ENCODE measurements at places on chromosomes 2 and 18.

DNA sequence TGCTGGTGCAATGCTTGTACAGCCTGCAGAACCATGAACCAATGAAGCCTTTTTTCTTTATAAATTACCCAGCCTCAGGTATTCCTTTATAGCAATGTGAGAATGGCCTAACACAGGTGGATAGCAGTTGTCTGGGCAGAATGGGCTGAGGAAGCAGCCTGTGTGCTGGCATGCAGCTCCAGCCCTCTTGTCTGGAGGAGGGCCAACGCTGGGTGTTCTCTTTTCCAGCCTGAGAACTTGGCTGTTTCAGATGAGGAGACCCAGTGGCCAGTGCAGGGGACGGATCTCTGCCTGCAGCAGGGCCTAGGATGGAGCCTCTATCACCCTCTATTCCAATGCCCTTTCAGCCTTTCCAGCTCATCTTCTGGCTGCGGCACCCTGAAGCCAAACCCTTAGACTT lies 58.8 kb downstream of the CTIF start:
- no peak for DNase-seq

GRCh38 chr2:72211777-72212485 lies 64.3 kb upstream of the CYP26B1 start:
- no peak for DNase-seq

- DNase-seq: no peak
Measured at GRCh38 chr18:3898861-3899613, 449.1 kb downstream of the TGIF1 start.

GRCh38 chr2:168525020-168525419 lies 68.9 kb downstream of the CERS6 start:
- no peak for DNase-seq

- no peak for DNase-seq
Measured at GRCh38 chr2:71190656-71191569, 36.0 kb downstream of the PAIP2B start.

- DNase-seq: no peak
Measured at GRCh38 chr2:233464056-233464455, 102.5 kb downstream of the USP40 start.

- DNase-seq: no peak
Measured at GRCh38 chr2:172446474-172447063, 19.2 kb downstream of the ITGA6 start.

DNA sequence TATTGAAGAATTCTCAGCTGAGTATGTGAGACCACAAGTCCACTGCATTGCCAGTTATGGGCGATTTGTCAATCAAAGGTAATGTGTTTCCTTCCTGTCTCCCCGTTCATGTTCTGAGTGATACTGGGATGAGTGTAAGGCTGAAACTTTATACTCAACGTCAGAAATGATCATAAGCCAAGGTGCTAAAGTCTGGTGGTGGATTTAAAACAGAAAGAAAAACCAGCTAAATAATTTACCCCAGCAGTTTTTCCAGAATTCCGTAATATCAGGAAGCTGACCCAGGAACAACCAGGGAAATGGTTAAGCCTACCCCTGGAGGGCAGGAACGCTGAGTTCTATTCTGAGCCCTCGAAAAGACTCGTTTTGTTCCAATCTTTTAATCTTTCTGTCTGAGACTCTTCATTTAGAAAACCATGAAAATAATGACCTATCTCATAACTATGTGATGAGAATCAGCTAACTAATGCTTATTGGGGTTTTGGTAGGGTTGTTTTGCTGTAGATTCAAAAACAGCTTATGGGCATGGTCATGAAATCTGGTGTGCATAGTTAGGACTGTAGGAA lies 149.6 kb downstream of the LAMA3 start:
- no peak for DNase-seq

- peak; percentile 82 for DNase-seq
Measured at GRCh38 chr2:14632133-14632936, at the start of gene LRATD1. TSS of gene LRATD1 (plus strand) at chr2:14632717. CDS start at chr2:14633980, 1,263 bp downstream.

GRCh38 chr2:160308476-160308875 lies 108.4 kb upstream of the ITGB6 start:
- DNase-seq: no peak

GRCh38 chr2:193895226-193895625 lies 1700.5 kb upstream of the TMEFF2 start:
- DNase-seq: no peak

DNA sequence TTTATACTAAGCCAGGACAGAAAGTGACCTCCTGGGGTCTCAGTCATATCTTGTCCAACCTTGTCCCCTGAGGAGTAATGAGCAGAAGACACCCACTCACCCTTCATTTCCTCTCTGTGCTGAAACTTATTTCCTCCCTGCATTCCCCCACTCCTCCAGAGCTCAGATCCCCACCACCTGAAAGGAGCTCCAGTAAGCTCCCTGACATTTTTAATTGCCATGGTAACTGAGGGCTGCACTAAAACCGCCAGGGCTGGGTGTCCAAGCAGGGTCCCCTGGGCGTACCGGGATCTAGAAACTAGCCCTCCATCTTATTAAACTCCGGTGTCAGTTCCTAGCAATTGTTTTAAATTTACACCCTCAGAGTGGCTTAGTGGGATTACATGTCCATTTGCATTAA lies 393.3 kb upstream of the HNRNPA3 start:
- DNase-seq: no peak

DNA sequence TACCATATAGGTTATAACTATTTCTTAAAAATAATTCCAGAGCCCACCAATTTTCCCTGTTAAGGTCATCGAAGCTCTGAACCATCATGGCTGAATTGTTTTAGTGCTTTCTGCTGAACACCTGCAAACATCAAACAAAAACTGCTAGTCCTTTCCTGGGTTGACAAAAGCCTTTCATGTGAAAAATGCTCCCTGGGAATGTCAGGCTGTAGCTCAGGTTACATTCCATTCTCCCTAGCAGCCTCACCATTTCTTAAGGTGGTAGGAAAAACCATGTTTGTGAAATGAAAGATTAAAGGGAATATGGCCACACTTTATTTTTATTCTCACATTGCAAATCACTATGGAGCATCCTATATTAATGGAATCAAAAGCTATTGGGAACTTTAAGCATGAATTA lies 5.7 kb downstream of the TCF4 start:
- no peak for DNase-seq

DNA sequence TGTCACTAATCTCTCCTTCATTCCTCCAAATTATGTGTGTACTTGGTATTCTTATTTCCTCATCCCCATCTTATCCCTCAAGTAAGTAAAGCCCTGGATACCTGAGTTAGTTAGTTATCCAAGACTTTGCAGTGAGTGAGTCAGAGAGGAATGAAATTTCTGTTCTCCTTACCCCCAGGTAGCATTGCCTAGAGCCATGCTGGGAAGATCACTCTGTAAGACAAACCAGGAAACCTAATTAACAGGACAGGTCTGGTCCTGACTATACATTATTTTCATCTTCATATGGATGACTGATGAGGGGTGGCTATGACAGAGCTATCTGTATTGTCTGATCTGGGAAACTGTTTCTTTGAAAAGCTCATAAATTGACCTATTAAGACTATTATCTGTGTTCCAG lies 55.0 kb upstream of the ITGA6 start:
- no peak for DNase-seq

DNA sequence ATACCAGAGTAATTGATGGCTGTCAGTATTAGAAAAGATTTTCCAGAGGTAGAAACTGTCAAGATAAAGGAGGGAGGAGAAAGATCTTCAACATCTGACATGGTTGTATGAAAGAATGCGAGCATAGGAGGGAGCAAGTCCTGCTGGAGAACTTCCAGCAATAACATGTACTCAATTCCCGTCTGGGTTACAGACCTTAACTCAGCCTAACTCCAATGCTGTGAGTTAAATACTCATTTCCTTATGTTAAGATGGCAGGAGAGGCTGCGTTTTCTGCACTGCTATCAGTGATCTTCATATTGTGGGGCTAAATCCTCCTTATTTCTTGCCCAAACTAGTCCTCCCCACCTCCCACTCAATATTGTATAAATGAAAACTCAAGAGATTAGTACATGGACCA lies 6.7 kb upstream of the CERS6 start:
- DNase-seq: no peak
